Urinary bladder (tissue), 4 donors: ENCODE measurements at places on chromosomes 6 and 20.

DNA sequence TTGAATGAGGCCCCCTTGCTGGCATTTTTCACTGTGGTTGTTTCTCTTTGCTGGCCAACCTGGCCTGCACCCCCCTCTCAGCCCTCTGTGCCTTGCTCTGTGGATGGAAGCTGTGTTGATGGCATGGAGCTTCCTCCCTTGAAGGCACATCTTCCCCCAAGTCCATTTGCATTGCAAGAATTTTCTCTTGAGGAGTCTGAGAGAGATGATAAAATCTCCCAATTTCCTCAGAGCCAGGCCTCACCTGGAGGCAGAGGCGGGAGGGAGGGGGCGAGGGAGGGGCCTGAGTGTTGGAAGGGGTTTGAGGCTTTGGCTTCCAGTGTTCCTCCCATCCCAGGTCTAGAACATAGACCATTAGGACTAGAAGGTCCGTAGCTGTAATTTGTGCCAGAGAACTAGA, 175.1 kb downstream of the SCP2D1 start:
- no peak for DNase-seq

GRCh38 chr20:16404171-16404570, 169.1 kb downstream of the KIF16B start:
- DNase-seq, result no peak

GRCh38 chr20:37356387-37356786, 10.4 kb downstream of the SRC start:
- no peak for DNase-seq

GRCh38 chr6:167094820-167095637, 27.9 kb upstream of the CCR6 start:
- no peak for DNase-seq

DNA sequence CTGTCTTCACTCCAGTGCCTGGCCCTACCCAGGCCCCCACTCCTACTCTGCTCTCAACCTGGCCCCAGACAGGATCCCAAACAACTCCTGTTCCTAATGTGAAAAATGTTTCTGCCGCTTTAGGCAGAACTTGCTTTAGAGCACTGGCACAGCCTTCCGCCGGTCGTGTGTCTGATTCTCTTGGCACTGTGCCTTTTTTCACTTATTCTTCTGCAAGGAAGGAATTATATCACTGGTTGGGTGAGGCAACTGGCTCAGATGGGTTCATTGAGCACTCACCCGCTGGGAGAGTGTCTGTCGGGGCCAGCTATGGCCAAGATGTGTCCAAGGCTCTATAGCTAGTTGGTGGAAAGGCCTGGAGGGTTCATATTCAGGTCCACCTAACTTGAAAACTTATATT, 33.6 kb upstream of the HLA-A start:
- no peak for DNase-seq

GRCh38 chr6:57068061-57068460, 21.6 kb downstream of the KIAA1586 start:
- no peak for DNase-seq

DNA sequence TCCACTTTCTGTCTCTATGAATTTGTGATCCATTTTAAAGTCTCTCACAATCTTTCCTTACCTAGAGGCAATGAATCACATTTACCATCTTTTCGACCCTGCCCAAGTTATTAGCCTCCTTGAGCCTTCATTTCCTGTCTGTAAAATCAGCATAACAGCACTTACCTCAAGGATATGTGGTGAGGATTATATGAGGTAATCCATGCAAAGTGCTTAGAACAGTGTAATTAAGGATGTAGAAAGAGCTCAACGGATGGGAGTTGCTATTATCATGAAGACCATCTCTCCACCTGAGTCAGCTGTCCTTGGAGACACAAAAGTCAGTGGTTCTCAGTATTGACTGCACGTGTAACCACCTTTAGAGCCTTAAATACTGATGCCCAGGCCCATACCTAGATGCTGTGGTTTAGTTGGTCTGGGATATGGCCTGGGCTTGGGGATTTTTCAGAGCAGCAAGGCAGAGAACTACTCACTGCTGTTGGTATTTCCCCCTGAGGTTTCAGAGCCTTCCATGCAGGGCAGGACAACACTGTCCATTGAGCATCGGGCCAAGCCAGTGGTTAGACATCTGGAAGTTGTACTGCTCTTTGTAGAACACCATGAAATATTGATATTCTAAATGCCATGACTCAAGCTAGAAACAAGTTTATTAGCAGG, 55.8 kb downstream of the LYRM2 start:
- DNase-seq, result no peak

DNA sequence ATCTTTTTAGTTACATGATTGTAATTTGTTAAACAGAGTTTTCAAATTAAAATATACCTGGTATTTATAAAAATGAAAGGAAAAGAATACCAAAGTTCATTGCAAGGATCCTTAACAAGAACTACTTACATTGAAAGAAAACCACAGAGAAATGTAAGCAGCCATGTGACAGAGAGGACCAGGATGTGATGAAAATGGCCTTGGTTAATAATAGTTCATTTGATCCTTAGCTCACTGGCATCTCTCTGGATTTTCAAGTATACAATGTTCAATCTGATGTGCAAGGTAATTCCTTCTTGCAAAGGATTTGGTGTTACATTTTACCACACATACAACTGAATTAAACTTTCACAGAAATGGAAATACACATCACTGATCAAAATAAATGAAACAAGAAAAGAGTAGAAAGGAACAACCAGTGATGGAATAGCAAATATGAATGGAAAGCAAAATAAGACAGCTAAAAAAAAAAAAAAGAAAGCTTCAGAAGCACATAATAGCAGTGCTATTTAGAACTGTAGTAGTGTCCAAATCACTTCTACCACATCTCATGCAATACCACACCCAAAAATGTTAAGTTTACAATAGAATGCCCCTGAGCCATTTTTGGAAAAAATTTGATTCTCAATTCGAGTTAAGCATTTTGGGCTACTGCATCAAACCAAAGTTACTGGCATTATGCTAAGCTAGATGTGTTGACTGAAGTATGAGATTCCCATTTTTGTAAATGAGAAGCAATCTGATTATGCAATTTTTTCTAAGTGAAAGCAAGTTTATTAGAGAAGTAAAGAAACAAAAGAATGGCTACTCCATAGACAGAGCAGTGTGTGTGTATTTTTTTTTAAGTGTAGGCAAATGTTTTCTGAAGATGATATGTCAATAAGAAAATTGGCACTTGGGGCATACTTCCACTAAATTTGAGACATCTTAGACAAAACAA, 22.6 kb upstream of the HLA-A start:
- no peak for DNase-seq

- no peak for DNase-seq
These were observed 409.9 kb upstream of the SPTLC3 start for GRCh38 chr20:12598894-12599293.

- DNase-seq, result no peak
These were observed 19.3 kb downstream of the HIVEP2 start for GRCh38 chr6:142925575-142926110.

- DNase-seq, result no peak
These were observed 298.6 kb downstream of the TAF4 start for GRCh38 chr20:61766921-61767610.
